ENCODE measurements at places on chromosomes 4 and X. TPM values are rescaled to one million over a fixed set of nuclear protein-coding genes. Genes with fewer than 3 reads are reported as not detected.

Gene FANCB
- 1.1 TPM for total RNA-seq

Gene TMEM35A
- 0.42 TPM for total RNA-seq

Gene PNMA5
- not detected for total RNA-seq

Gene C4orf54
- under 0.01 TPM for total RNA-seq

DNA sequence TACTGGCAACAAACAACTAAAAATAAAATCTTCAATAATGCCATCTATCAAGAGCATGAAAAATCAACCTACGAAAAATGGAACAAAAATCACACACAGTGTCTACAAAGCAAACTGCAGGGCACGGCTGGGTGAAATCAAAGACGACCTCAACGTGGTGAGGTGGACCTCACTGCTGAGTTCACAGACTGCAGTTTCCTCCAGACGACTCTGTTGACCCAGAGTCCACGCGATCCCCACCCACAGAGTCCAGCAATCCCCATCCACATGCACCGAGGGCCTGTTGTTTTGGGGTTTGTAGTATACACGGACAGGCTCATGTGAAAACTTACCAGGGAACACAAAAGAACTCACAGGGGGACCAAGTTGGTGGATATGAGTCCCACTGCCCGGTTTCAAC, 31.1 kb upstream of the GTPBP6 start:
- no peak for DNase-seq

DNA sequence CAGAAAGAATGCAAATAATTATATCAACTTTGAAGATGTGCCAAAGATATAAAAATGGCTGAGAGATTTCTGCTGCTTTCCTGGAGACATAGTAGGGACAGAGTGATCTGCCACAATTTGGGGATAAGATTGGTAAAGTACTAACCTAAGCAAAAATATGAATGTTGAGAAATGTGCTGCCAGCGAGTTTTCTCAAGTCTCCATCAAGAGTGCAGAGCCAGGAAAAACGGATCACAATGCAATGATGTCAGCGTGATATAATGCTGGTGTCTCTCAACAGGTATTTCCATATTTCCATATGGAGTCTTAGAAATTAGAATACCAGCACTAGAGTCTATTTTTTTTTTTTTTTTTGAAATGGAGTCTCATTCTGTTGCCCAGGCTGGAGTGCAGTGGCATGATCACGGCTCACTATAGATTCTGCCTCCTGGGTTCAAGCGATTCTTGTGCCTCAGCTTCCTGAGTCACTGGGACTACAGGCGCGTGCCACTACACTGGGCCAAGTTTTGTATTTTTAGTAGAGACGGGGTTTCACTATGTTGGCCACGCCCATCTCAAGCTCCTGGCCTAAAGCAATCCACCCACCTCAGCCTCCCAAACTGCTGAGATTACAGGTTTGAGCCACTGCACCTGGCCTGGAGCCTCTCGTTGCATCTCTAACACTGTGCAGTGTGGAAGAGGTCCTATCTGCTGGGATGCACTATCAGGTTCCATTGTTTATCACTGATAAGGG, 893.5 kb downstream of the TRIML1 start:
- no peak for DNase-seq

GRCh38 chrX:139112432-139112831, 400.9 kb upstream of the FGF13 start:
- DNase-seq, result no peak

GRCh38 chr4:187504974-187505797, 490.4 kb upstream of the ZFP42 start:
- DNase-seq, result no peak

- DNase-seq, result no peak
Observed at GRCh38 chr4:73104695-73105094, 35.2 kb upstream of the COX18 start.

Measured in esophagus squamous epithelium (tissue), 5 donors.